ENCODE measurements at places on chromosomes 13 and 19. TPM values are rescaled to one million over a fixed set of nuclear protein-coding genes. Genes with fewer than 3 reads are reported as not detected.

- no peak for DNase-seq
These were observed 242.1 kb downstream of the FGF9 start for GRCh38 chr13:21913010-21913409.

GRCh38 chr19:51257471-51257870 lies 6.6 kb downstream of the SIGLECL1 start:
- DNase-seq, result no peak

The WDR62 gene
- total RNA-seq, result 0.26 TPM

The SLC10A2 gene
- not detected for total RNA-seq

DNA sequence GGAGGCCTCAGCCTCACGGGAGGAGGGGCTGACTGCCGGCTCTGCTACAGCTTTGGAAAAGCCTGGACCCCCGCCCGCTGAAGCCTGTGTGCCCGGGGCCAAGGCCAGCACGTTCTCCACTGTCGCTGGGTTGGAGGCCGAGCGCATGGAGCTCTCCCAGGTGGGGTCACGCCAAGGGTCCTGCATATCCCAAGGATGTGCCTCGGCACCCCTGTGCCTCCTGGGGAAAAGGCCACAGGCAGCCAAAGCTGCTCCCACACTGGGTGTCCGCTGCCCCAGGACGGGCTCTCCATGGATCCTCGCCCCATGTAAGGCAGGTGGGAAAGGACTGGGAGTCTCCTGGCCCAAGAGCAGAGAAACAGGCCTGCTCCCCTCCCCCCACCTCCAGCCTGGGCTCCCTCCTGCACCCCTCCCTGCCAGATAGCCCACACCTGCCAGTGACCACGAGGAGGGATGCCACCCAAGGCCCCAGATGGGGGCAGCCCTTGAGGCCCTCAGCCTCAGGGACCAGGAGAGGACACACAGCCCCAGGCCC lies 64.0 kb downstream of the MLLT1 start:
- DNase-seq, result no peak
